ENCODE measurements at places on chromosomes 4 and X.

GRCh38 chrX:132692066-132692465, 203.2 kb upstream of the MBNL3 start:
- no peak for DNase-seq

GRCh38 chr4:56307423-56307822, 79.9 kb downstream of the AASDH start:
- no peak for DNase-seq

DNA sequence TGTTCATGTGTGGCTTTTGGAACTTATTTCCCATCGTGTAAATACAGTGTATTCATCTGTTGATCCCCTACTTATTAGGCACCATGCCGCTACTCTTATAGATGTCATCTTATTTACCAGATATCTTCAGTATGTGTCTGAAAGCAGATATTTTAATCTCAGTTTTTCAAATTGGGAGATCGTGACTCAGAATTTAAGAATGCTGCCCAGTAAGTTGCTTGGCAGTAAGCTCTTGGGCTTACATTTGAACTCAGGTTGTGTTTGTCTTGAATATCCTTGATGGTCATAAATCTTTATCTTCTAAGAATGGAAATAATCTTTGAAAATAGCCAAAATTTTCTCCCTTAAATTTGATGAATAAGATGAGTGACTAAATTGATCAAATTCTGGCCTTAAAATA, 45.9 kb upstream of the RPA4 start:
- DNase-seq: no peak

DNA sequence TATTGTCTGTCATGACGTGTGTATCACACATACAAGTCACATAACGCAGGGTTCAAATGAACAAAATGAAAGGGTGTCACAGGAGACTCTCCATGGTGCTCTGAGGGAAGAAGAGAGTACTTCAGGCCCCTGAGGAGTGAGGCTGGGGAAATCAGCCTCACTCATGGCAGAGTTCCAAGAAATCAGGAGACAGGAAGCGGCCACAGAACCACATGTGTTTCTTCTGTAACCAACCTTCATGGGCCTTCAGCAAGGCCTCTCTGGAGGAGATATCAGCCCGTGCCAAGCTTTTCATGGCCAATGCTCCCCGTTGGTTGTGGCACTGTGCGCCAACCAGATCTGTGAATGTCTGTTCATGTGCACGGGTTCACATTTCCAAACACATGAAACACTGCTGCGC, 76.0 kb downstream of the NAT8L start:
- DNase-seq: no peak

DNA sequence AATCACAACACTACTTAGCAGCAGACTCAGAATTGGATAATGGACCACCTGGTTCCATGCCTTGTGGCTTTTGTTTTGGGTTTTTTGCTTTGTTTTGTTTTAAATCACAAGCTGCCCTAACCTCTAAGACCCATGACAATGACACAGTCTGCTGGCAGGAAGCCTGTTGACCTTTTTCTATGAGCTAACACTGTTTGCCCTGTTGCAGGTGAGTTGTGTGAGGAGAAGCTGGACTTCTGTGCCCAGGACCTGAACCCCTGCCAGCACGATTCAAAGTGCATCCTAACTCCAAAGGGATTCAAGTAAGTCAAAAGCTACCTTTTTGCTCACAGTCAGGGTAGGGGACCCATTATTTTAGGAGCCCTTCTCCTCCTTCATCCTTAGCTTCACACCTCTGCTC, 110.8 kb upstream of the PACRGL start:
- no peak for DNase-seq

GRCh38 chrX:18129690-18130089, 91.0 kb downstream of the BEND2 start:
- no peak for DNase-seq

DNA sequence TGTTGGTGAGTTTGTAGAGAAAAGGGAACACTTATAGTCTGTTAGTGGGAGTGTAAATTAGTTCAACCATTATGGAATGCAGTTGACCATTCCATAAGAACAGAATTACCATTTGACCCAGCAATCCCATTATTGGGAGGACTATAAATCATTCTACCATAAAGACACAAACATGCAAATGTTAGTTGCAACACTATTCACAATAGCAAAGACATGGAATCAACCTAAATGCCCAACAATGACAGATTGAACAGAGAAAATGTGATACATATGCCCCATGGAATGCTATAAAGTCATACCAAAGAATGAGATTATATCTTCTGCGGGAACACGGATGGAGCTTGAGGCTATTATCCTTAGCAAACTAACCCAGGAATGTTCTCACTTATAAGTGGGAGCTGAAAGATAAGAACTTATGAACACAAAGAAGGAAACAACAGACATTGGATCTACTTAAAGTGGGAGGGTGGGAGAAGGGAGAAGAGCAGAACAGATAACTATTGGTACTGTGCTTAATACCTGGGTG, 1819.2 kb upstream of the ADGRL3 start:
- DNase-seq: no peak

GRCh38 chr4:86131456-86131855, 228.4 kb downstream of the MAPK10 start:
- no peak for DNase-seq

GRCh38 chr4:168615294-168616065, 118.6 kb downstream of the PALLD start:
- DNase-seq: no peak

DNA sequence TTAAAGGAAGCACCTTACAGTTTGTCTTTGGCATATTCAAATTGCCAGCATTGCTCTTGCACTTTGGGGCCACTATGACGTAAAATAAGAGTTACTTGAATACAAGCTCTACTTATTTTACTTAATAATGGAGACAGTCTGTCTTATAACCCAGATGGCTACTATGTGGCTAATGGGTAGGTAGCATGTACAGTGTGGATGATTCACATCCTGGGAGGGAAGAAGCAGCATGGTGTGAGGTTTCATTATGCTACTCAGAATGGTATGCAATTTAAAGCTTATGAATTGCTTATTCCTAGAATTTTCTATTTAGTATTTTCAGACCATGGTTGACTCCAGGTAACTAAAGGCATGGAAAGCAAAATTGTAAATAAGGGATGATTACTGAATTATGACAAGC, 761.8 kb upstream of the ATOH1 start:
- no peak for DNase-seq

- no peak for DNase-seq
Observed at GRCh38 chr4:153466949-153467896, 1.1 kb downstream of the TMEM131L start.

DNA sequence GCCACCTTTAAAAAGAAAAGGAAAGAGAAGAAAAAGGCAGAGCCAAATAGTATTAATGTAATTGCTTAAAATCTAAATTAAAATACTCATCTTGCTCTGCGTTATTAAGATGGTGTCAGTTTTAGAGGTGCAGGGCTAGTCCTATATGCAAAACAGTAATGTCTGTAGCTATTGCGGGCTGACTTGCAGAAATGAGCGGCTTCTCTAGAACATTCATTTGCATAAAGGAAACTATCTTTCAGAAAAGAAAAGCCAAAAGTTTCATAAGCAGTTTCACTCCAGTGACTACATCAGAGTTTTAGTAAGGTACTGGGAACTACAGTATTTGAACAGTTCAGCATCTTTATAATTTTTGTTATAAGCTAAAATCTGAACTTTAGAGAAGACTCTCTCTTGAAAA, 6.0 kb downstream of the SMAD1 start:
- no peak for DNase-seq

DNA sequence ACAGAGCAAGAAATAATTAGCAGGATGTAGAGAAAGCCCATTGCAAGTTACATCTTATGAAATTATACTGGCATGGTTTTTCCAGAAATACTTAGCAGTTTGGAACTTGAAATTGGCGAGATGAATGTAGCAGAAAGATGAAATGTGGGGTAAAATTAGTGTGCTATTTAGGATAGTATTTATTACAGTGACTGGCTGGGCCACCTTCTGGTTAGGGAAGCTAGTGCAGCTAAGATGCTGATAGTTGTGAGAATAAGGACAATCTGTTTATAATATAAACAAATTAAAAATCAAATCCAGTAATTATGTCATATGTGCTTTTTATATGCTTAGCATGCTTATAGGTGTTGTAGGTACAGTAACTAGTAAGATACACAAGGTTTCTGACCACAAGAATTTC, 74.8 kb downstream of the IL15 start:
- DNase-seq: no peak

DNA sequence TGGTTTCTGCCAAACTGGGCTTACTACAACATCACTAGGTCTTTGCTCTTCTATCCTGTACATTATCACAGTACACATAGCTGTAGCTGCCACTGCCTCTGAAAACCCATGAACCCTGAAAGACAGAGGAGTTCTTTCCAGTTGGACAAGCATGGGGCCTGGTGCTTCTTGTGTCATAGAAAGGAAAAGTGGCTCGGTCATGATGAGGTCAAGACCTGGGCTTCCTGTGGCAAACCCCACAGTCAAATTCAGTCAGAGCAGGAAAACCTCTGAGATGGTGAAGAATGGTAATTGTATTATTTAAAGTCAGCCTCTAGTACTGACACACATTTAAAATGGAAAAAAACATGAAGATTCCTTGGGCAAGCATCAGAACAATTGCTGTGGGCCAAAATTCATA, 133.3 kb upstream of the PRPS2 start:
- no peak for DNase-seq

GRCh38 chr4:6178757-6179156, 21.6 kb downstream of the JAKMIP1 start:
- DNase-seq: no peak

DNA sequence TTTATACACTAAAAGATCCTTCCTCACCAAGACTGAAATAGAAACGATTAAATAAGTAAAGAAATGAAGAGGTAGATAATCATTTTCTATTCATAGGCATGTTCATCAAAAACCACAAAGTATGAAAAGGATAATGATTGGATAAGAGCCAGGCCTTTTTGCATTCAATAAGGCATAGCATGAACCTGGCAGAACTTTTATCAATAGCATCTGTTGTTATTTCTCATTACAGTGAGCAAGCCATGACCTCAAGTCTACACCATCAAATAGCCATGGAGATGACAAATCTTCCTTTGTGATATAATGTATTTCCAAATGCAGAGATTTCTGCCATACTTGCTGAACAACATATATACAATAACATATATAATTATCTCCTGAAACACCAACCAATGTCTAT, 206.0 kb upstream of the SLC7A11 start:
- DNase-seq: no peak

GRCh38 chrX:150790021-150790420, 96.8 kb downstream of the MTMR1 start:
- DNase-seq: no peak

DNA sequence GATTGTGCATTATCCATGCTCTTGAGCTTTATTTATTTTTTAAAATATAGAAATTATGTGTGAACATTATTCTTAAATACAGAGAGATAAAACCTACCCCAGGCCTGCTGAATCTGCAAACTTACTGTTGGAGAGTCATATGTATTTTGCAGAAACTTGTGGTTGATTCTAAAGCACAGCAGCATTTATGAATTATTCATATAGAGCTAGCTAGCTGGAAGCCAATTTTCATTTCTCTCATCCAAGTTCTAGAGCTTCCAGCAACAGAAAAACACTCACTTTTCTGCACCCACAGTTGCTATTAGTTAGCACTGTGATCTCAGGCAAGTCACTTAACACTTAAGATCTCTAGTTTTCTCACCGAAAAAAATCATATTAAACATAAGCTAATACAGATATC, 479.5 kb upstream of the FAM47C start:
- no peak for DNase-seq

GRCh38 chr4:104907074-104907649, 239.5 kb upstream of the TET2 start:
- DNase-seq: no peak

DNA sequence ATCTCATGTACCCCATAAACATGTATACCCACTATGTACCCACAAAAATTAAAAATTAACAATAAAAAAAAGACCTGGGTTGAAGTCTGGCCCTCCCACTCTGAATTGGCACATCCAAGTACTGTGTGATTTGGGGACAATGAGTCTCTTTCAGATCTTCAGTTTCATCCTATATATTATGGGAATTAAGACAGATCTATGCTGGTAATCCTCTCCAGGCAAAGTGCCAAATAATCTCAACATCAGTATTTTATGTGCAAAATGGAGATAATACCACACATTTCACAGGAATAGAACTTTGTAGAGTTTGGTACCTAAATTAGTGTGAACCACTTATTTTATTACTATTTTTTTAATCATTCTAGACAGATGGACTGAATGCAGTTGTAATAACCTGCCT, 11.0 kb upstream of the SCD5 start:
- no peak for DNase-seq

DNA sequence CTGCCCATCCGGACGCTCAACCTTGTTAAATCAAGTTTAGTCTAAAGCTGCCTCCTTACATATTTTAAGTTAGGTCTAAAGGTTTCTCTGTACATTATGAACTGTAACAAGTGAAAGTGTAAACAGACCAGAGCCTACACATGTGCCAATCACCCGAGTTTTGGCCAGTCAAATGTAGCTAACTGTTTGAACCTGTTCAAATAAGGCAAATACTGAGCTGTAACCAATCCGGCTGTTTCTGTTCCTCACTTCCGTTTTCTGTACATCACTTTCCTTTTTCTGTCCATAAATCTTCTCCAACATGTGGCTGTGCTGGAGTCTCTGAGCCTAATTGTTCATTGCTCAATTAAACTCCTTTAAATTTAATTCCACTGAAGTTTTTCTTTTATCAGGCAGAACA, 113.3 kb upstream of the SHISA3 start:
- no peak for DNase-seq

DNA sequence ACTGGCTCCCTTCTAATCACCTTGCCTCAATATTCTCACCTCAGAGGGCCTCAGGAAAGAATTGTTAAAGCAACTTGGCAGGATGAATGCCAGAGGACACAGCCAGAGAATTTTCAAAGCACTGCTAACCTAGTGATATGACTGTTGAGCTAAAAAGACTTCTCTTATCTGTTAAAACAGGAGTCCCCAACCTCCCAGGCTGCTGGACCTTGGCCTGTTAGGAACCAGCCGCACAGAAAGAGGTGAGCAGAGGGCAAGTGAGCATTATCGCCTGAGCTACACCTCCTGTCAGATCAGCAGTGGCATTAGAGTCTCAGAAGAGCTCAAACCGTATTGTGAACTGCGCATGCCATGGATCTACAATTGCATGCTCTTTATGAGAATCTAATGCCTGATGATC, 1.7 kb upstream of the KCNE5 start:
- no peak for DNase-seq

DNA sequence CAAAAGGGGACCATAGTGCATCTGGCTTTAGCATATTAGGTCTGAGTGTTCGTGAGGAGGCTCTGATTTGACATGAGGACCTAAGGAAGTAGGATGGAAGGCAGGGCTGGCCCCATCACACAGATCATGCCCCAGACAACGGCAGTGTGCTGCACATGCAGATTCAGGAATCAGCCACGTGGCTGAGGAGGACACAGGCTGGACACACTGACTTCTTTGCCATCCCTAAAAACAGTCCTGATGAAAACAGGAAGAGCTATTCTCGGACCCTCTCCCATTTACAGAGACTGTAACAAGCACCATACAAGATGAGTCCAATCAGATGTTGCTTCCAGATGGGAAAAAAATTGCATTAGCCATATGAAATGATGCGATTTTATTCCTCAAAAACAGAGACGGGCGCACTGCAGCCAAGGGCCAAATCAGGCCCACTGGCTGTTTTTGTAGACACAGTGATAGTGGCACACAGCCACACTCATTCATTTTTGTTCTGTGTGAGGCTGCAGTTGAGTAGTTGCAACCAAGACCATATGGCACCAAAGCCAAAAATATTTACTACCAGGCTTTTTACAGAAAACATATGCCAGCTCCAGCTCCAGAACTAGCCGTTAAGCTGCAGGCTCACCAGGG, 41.0 kb downstream of the ACSL1 start:
- no peak for DNase-seq

- DNase-seq: no peak
Observed at GRCh38 chr4:152682143-152682941, 2.5 kb upstream of the TMEM154 start.

GRCh38 chrX:44997282-44997812, 124.4 kb downstream of the KDM6A start:
- DNase-seq: no peak

Data from Panc1 (cell line).